ENCODE measurements at places on chromosomes 2 and 18.

- H3K27ac ChIP-seq = no peak overlapping the region
- no peaks in the 10 kb centered on the region for H3K27me3 ChIP-seq
- no peaks in the 10 kb centered on the region for H3K4me1 ChIP-seq
- no peak overlapping the region for H3K4me3 ChIP-seq
- DNase-seq = no peak
- peaks cover 77% of the 10 kb centered on the region for H3K36me3 ChIP-seq
Observed at GRCh38 chr2:43268066-43268953, 41.9 kb upstream of the ZFP36L2 start.

GRCh38 chr18:10111191-10111590 lies 197.4 kb downstream of the VAPA start:
- H3K27ac ChIP-seq = no peak overlapping the region
- H3K4me1 ChIP-seq = peaks cover 15% of the 10 kb centered on the region
- no peaks in the 10 kb centered on the region for H3K36me3 ChIP-seq
- H3K27me3 ChIP-seq = peaks cover 15% of the 10 kb centered on the region

GRCh38 chr18:43486462-43486861 lies 209.2 kb upstream of the SYT4 start:
- H3K4me1 ChIP-seq = no peaks in the 10 kb centered on the region
- H3K27ac ChIP-seq = no peak overlapping the region
- no peak for DNase-seq
- no peaks in the 10 kb centered on the region for H3K27me3 ChIP-seq
- H3K36me3 ChIP-seq = no peaks in the 10 kb centered on the region

DNA sequence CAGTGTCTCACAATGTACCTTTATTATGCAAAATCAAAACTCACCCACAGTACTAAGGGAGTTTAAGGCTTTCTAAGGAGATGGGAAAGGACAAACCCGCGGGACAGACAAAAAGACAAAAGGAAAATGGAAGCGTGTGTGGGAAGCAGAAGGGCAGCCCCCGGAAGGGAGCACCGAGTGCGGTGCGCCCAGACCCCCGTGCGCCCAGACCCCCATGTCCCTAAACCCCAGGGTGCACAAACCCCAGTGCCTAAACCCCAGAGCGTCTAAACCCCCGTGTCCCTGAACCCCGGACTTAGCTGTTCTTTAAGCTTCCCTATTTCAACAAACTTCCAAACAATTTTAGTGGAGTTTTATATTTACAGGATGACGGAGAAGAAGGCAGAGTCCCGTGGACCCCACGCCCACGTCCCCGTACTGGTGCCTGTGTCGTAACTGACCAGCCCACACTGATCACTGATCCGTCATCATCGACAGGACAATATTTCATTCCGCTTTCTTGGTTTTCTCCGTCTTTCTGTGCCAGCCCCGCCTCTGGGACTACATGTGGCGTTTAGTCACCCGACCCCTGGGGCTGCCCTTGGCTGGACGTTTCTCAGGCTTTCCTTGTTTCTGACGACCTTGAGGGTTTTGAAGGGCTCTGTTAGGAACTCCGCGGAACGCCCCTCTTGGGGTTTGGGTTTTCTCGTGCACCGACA lies 76.9 kb downstream of the RTP5 start:
- no peak for DNase-seq
- peaks cover 5% of the 10 kb centered on the region for H3K36me3 ChIP-seq
- H3K27me3 ChIP-seq = no peaks in the 10 kb centered on the region
- H3K4me1 ChIP-seq = peaks cover 11% of the 10 kb centered on the region
- H3K27ac ChIP-seq = no peak overlapping the region
- no peak overlapping the region for H3K4me3 ChIP-seq

DNA sequence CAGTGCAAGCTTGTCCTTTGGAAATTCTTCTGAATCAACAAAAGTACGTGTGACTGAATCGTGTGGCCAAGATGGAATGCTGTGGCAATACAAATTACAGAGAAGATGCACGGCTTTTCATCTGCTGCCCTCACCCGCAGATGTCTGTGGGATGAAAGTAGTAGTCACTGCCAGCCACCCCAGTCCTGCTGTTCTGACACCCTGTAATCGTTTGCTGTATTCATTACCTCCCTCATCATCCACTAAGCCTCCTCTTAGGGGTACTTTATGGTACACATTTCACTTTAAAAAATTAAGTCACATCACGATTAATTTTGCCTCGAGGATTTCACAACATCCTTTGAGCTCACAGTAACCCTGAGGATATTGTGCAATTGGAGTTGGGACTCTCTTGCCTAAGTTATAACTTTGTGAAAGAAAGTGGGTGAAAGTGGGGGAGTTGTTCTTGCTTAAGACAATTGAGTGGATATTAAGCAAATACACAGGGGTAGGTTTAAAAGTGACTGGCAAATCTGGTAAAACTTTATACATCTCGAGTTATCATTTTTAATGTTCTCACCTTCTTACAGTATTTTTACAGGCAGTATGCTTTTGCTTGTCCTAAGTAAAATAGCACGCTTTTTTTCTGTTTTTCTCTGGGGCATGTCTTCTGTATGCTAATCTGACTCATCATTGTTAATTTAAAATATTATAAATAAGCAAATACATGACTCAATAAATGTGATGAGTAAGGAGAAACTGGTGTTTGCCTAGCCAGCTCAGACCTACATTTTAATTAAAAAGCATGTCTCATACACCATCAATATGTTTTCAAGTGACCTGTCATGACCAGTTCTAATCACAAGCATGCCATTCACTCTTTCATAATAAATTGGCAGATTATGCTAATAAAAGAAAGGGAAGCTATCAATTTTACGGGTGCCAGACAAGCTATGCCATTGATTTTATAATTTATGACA lies 680.9 kb downstream of the IRS1 start:
- H3K27ac ChIP-seq = no peak overlapping the region
- no peaks in the 10 kb centered on the region for H3K4me1 ChIP-seq
- H3K4me3 ChIP-seq = no peak overlapping the region
- H3K36me3 ChIP-seq = no peaks in the 10 kb centered on the region
- DNase-seq = no peak

All from activated B cell treated with CpG ODN at 0.5 μM for 24 hours (primary cell).